Right lobe of liver (tissue), 6 donors: ENCODE measurements at places on chromosomes 3 and 15.

DNA sequence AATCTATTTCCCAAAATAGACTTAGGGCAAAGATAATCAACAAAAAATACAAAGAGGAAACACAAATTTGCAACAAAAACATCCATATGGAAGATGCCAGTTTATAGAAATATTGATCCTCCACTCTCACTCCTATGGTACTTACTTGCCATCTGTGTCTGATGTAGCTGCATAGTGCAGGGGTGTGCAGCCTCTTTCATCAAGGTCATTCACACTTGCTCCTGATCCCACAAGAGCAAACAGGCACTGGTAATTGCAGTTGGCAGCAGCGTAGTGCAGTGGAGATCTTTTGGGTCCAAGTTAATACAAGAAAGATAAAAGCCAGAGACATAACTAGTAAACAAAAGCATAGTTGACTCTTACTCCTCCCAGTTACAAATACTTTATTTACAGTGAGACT lies 90.0 kb downstream of the ANKRD28 start:
- no peak for DNase-seq

DNA sequence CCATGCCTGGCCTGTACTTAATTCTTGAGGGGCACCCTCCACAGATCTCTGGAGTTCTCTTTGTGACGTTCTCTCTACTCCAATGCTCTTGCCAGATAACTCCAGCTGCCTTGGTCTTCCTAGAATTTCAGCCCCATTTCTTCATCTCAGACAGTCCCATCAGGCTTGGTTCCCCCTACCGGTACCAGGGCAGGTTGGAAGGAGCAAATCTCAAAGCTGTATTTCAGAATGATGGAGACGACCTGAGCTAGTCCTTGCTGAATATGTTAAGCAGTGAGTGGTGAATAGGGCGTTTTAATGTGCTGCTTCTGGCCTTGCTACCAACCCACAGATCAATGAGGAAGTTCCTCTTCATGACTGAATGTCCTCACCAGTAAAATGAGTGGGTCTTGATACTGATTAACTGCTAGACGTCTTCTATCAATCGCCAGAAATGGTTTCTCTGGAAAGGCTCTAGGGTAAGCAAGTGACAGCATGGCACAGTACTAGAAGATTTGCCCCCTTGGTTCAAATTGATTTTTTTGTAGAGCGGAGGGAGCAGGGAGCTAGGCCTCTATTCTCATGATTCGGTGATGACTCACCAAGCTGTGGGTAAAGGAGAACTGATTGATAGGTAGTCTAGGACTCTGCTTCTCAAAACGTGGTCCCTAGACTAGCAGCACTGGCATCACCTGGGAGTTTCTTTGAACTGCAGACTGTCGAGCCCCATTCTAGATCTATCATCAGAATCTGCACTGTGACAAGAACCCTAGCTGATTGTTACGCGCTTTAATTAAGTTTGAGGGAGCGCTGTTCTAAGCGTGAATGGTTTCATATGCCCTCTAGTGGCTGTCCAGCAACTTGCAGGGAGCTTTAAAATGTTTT lies 67.8 kb downstream of the UBP1 start:
- no peak for DNase-seq

DNA sequence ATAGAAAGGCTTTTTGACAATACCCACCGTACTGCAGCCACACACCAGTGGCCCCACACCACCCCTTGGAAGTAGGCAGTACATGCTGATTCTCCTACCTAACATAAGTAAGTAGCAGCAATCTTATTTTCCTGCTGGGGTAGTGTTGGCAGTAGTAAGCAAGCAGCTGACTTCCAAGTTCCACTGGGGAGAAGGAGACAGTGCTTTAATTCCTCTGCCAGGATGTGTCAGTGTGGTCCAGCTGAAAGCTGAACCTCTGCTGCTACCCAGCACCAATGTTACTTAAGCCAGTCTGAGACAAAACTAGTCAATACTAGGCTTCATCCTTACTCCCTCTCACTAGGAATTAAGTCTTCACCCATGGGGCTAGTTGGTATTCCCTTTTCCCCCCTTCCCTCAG lies 74.7 kb downstream of the DZIP3 start:
- no peak for DNase-seq

DNA sequence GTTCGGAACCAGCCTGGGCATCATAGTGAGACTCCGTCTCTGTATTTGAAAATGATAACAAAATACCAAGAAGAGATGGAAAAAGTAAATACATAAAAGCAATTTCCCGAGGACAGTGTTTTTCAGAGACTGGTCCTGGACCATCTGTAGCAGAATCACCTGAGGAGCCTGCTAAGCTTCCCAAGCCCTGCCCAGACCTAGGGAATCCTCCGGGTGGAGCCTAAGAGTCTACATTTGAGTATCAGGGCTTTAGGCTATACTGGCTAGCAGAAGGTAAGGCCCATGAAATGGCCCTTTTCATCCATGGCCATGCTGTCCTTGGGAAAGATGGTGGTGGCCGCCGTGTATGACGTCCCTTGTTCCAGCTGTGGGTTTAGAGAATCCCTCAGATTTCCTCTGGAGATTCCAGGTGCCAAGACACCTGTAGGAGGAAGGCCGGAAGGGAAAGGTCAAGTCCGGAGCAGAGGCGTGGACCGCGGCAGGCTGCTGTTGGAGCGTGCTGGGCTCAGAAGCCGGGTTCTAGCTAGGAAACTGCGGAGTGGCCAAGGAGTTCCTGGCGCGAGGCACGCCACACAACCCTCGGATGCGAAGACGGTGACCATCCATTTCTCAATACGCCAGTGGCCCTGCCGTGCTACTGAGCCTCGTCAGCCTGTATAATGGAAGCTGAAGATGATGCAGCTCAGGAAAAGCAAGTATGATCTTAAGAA lies 50.9 kb downstream of the TMEM44 start:
- DNase-seq = no peak

DNA sequence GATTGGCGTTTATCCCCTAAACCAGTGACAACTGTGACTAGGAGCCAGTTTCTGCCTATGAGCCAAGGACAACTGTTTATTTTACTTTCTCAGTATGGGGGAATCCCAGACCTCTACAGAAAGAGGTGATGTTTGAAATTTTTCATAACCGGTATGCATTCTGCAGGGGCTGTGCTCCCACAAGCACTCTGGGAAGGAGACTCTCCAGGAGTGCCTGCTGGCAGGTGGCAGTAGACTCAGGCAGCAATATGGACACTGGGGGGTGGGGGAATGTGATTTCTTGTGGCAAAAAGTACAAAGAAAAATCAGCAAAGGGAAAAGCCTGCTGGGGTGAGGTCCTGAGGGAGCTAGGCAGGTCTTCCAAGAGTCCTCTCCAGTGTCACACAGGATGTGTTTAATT lies 5.9 kb downstream of the TGM4 start:
- DNase-seq = no peak

DNA sequence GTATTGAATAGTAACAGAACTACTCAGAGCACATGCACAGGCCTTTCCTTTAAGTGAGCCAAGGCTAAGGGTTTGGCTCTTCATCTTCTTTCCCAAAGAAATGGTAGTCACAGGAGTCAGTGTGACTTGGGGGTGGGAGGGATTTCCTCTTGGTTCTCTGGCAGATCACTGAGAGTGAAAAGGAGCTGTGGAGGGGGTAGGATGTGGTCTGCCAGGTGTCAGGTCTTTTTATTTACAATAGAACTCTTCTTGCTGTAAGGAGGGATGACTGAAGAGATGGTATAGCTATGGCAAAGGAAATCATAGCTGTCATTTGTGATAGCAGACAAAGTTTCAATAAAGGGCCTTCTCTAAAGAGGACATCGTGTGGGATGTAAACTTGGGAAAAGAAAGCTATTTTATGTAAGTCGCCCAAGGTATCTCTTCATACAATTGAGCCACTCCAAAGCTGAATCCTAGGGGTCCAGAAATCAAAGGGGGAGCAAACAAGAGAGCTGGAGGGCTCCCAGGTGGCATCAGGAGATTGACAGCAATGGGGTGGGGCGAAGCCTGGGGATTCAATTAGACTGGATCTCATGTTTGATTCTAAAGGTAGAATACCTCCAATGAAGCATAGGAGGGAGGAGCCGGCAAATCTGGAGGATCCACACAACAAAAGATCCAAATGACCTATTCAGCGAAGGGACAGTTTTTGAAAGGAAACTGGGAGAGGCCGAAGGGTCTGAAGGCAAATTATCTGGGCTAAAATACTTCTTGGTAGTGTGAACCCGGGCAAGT lies 20.0 kb upstream of the CHD2 start:
- DNase-seq = no peak

- DNase-seq = no peak
These were observed 17.6 kb upstream of the APOD start for GRCh38 chr3:195601382-195601781.

DNA sequence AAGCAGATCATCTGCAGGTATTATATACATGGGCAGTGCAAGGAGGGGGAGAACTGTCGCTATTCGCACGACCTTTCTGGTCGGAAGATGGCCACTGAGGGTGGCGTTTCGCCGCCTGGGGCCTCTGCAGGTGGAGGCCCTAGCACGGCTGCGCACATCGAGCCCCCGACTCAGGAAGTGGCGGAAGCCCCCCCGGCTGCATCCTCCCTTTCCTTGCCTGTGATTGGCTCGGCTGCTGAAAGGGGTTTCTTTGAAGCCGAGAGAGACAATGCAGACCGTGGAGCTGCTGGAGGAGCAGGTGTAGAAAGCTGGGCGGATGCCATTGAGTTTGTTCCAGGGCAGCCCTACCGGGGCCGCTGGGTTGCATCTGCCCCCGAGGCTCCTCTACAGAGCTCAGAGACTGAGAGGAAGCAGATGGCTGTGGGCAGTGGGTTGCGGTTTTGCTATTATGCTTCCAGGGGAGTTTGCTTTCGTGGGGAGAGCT lies 639 bp downstream of the MKRN3 start:
- no peak for DNase-seq

DNA sequence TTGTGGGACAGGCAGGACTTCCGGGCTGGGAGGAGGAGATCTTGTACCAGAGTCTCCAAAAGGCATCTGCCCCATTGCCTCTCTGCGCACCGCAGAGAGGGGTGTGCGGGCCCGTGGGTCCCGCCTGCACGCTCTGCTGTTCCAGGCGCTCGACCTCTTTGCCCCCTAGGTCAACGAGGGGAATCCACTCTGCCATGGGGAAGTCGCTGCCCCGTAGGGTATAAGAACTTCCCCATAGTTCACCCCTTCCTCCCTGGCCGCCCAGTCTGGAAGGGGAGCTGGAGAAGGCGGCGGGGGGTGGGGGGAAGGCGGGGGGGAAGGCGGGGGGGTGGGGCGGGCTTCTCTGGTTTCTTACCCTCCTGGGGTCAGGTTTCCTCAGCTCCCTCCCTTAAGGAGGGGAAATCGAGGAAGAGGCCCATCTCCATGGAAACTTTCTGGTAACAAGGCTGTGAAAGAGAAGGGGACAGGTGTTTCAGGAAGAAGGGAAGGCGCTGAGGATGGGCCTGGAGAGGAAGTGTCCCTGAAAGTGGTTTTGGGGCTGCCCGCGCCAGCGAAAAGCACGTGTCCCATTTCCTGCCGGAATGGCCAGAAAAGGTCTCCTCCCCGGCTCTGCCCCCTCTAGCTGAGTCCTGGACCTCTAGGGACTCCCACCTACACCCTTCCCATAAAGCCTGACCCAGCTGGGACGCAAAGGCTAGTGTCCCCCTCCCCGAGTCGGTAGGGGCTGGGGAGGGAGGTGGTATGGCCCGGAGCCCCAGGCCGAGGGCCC lies 27.5 kb downstream of the NR1I2 start:
- no peak for DNase-seq

DNA sequence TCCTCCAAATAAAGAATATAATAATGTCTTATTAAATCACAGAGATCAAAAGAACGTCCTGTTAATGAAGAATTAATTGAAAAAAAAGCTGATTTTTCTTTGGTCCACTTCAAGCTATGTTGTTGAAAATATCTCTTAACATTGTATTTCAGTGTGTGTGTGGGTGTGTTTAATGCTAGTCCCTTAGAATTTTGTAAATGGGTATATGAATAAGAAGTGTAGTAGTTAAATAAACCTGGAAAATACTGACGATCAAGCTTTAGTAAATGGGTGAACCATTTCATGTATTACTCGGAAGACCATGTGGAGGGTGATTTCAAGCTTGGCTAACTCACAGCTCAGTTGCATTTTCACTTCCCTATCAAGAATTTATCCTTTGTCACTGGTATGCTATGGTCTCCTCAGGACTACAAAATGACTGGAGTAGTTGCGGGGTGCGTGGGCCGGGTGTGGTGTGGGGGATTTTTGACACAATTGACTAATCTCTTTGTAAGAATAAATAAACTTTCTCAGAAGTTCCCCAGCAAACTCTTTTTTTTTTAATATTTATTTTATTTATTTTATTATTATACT lies 586.4 kb downstream of the GRM7 start:
- DNase-seq = no peak

GRCh38 chr15:33837294-33837693 lies 131.0 kb upstream of the CHRM5 start:
- no peak for DNase-seq

GRCh38 chr3:14280326-14280725 lies 101.7 kb downstream of the LSM3 start:
- DNase-seq = no peak

- DNase-seq = no peak
These were observed 36.6 kb downstream of the RFX7 start for GRCh38 chr15:56207092-56207491.

DNA sequence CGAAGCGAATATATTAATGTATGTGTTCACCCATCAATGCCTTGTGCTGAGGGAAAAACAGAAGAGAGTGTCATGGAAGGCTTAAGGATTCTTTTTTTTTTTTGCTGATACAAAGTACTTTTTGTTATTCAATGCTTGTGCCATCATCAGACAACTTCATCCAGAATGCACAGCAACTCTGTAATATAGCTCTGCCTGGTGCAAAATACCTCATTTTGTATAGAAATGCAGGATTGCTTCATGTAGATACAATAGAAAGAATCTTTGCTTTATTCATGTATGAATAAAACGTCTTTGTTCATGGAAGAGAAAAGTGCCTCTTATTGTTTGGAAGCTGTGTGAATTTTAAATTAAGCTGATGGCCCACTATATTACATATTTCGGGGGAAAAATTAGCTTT lies 62.9 kb downstream of the SH3GL3 start:
- DNase-seq = no peak

- no peak for DNase-seq
These were observed 648.9 kb upstream of the ALCAM start for GRCh38 chr3:104717828-104718196.

DNA sequence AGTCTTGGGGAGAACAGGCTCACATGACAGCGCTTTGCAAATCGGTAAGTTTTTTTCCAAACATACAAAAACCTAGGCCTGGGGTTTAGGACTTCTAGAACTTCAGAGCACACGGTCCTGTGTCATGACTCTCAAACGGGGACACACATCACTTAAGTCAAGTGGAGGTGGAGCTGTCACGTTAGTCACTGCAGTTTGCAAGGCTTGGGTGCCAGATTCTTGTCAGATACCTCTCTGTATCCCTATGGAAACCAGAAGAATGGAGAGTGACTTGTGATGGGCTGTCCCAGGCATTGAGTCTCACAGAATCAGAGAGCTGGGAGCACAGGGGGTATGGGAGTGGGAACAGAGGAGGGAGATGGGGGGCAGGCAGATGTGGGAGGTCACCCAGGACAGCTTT lies 64.8 kb downstream of the DUT start:
- no peak for DNase-seq

DNA sequence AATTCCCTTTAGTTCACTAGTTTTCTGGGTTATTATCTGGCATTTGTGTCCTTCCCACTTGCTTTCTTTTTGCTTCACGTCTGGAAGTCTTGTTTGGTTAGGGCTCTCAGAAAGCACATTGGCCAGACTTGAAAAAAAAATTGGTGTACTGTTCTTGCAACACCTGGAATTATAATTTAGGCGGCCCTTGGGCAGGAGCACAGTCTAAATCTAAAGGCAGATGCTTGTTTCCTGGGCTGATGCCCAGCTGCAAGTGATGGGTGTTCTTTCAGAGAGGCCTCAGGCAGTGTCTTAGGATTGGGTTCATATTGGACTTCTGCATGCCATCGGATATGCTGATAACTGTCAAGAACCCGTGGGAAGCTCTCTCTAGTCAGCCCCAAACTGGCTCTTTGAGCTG lies 521.5 kb downstream of the PDCD6IP start:
- DNase-seq = no peak

- no peak for DNase-seq
These were observed 11.9 kb upstream of the MUC20 start for GRCh38 chr3:195708626-195709481.
